Stimulated activated CD4-positive, alpha-beta T cell treated with anti-CD3 and anti-CD28 coated beads, Interleukin-1b, Interleukin-23, amount 100 ng/mL, for 24 hours (primary cell): ENCODE measurements at places on chromosomes 16 and 17.

- no peak for DNase-seq
These were observed 18.2 kb upstream of the HLF start for GRCh38 chr17:55246583-55246982.

GRCh38 chr16:12184419-12184917 lies 207.9 kb downstream of the SNX29 start:
- no peak for DNase-seq

DNA sequence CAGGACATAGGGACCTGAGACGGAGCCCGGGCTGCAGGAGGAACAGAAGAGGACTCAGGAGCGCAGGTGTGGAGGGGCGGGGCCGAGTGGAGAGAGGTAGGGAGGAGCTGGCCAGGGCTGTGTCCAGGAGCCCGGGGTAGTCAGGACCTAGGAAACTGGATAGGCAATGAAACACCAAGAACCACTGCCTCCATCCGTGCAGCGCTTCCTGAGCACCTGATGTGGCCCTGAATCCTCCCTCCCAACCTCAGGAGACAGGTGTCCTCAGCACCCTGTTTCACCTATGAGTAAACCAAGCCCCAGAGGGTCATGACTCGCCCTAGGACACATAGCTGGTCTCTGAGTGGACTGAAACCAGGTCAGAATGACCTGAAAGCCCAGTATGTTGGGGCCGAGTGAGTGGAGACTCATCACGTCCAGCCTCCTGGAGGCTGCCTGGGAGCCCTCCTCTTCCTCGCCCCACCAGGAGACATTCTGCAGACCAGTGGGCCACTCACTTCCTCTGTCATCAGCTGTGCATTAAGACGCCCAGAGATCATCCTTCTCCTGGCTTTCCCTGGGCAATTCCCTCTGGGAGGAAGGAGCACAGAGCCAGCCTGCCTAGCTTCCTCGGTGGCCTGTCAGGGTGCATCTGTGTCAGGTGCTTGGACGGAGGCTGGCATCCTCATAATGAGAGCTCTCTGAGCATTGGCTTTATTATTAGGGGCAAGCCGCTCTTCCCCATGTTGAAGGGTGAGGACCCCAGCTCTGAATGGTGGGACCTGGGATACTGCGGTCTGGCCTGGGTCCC lies 72.8 kb downstream of the SCNN1B start:
- DNase-seq, result no peak

GRCh38 chr16:5054876-5055865 lies 10.6 kb downstream of the C16orf89 start:
- DNase-seq, result no peak

- no peak for DNase-seq
These were observed 115.1 kb upstream of the ANKFN1 start for GRCh38 chr17:56038131-56038530.

DNA sequence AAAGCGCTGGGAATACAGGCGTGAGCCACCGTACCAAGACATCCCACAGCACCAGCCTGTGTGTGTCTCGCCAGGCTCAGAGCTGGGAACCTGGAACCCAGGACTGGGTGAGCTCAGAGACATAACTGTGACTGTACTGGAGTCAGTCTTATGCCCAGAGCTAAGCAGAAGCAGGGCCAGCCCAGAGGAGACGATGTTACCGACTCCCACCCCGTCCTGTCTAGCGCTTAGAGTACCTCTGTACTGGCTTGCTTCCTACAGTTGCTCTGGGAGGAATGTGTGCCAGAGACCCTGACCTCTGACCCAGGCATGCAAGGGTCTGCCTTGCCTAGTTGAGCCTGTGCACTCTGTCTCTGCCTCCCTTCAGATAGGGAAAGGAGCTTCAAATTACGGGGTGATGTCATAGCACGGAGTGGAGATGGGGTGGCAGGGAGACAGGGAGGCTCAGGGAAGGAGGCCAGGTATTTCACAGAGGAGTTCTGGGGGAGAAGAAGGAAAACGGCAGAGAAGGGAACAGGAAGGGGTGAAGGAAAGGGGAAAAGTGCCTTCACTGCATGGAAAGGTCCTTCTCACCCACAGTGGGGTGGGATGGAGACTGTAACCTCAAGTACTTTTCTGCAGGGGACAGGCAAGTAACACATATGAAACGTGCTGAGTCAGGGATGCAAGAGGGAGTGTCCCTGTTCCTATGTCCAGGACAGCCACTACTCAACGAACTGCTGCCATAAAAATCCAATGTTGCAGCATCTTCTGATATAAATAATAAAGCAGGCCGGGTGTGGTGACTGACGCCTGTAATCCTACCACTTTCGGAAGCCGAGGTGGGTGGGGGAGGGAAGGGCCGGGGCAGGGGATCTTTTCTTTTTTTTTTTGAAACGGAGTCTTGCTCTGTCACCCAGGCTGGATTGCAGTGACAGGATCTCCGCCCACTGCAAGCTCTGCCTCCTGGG lies 5.8 kb upstream of the ARMC5 start:
- no peak for DNase-seq

DNA sequence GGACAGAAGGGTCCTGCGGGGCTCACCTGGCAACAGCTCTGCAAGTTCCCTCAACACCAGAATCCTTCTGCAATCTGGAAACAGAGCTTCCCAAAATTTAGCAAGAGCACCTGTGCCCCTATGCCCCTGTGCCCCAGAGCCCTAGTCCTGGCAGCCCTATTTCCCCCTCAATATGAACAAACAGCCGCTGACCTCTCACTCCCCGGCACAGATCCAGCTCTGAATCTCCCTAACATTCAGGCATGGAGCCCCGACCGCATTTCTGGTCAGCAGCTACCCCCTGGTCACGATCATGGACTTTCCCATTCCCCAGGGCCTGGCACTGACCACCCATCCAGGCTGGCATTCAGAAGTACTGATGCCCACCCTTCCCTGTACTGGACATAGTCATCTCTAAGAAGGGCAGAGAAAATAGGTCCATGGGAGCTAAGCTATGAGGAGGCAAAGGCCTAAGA lies 110.8 kb upstream of the SMURF2 start:
- no peak for DNase-seq

DNA sequence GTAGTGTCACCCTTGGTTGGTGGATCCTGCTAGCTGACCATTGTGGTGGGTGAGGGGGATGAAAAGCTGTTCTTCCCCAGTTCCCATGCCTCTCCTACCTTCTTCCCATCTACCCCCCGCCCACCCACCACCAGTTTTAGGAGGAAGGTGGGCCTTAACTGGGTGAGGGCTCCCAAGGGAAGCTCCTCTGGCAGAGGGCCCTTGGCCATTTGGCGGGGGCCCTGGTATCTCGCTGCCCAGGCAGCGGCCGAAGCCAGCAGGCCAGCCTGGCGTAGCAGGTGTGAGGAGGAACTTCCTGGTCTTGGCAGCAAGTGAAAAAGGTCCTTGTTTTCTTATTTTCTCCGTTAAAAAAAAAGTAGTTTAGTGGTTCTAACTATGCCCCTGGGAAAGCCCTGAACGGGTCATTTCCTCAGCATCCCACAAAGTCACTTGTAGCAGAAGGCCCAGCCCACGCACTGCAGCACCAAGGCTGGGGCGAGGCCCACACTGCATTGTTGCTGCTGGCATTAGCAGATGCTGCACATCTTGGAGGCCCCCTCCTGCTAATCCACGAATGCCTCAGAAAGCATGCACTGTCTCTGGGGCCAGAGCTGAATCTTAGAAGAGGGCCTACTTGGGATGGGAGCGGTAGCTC lies 72.5 kb downstream of the MPRIP start:
- DNase-seq, result no peak

- DNase-seq, result no peak
These were observed 24.6 kb upstream of the LRRC75A start for GRCh38 chr17:16516594-16517051.

- DNase-seq, result no peak
These were observed 31.5 kb downstream of the NF1 start for GRCh38 chr17:31126318-31126717.
